GM12892 (cell line): ENCODE measurements at places on chromosomes 5 and 9.

DNA sequence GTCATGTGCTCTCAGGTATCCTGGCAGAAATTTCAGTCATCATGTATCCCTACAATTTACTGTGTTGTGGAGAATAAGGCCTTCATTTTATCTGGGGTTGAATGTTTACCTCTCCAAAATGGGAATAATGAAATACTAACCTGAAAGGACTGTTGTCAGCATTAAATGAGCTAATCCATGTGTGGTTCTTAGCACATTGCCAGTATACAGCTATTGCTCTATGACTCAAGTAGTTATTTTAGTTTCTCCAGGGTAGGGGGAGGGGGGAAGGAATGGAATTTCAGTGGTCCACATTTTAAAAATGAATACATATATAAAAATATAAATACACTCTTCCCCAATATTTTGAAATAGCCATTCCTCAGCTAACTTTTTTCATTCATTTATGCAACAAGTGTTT, 3.5 kb downstream of the PAM start:
- DNase-seq, result no peak

- no peak for DNase-seq
Measured at GRCh38 chr9:131543141-131543540, 2.2 kb upstream of the PRRT1B start.

DNA sequence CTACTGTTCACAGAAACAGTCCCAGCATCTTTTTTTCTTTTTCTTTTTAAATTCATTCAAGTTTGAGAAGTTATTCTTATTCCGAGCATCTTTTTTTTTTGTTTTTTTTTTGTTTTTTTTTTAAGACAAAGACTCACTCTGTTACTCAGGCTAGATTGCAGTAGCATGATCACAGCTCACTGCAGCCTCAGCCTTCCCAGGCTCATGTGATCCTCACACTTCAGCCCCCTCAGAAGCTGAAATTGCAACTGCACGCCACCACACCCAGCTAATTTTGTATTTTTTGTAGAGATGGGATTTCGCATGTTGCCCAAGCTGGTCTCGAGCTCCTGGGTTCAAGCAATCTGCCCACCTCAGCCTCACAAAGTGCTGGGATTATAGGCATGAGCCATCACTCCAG, 36.4 kb upstream of the CHD1 start:
- DNase-seq, result no peak

DNA sequence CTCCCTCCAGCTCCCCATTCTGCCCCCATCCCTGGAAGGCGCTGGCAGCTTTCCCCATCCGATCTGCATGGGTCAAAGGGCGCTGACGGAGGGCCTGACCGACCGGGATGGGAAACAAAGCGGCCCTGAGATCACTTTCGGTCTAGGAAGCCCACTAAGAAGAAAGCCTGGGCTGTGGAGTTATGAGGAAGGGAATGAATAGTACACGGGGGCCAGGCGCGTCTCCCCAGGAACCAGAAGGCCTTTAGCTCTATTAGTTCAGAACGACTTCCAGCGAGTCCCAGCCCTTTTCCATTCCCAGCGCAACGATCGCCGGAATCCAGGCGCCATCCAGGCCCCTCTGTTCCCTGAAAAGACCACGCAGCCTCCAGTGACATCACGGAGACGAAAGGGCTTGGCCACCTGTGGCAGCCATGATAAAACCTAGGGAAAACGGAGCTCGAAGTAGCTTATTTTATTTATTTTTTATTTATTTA, 70.1 kb upstream of the CCDC180 start:
- DNase-seq, result no peak

GRCh38 chr9:70442328-70442848, 27.9 kb upstream of the KLF9 start:
- no peak for DNase-seq

- no peak for DNase-seq
Measured at GRCh38 chr5:142748132-142748531, 22.0 kb upstream of the ARHGAP26 start.

GRCh38 chr5:75059912-75060545, 7.7 kb upstream of the GCNT4 start:
- no peak for DNase-seq

DNA sequence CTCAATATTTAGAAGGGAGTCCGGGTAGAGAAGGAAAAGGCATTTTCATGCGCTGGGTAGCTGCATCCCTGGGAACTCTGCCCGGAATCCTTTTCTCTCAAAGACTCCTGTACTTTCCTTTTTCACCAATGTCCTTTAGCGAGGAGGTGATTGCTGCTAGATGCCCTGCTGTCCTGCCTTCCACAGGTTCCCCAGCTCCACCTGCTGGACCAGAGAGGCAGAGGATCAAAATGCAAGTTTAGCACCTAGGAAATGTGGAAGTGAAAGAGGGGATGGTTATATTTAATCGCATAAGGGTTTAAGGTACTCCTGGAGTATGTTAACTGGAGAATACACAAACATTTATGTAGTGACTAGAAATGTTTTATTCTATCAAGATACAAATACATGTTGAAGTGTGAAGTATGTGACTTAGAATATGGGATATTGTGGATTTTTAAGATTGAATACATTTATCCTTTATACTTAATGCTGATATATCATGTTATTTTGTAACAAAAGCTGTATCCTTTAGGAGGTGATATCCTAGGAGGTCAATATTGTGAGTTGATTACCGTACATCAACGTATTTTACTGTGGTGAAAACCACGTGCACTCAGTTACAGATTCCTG, 145.7 kb downstream of the ARHGAP26 start:
- no peak for DNase-seq

GRCh38 chr5:134236318-134236717, 10.4 kb upstream of the PPP2CA start:
- DNase-seq, result no peak

DNA sequence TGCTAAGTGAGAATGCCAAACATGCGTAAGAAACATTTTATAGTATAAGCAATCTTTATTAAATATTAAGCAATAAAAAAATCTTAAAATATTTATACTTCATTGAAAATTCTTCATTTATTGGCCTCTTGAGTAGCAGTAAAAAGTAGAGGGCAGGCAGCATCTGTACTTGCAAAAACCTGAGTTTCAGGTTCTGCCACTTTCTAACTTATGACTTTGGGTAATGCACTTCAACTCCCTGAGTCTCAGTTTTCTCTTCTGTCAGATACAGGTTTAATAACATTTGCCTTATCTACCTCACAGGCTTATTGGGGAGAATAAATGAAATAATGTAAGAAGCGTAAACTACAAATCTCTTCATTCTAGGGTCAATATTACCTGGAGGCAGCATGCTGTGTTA, 19.8 kb upstream of the MCTP1 start:
- DNase-seq, result no peak

DNA sequence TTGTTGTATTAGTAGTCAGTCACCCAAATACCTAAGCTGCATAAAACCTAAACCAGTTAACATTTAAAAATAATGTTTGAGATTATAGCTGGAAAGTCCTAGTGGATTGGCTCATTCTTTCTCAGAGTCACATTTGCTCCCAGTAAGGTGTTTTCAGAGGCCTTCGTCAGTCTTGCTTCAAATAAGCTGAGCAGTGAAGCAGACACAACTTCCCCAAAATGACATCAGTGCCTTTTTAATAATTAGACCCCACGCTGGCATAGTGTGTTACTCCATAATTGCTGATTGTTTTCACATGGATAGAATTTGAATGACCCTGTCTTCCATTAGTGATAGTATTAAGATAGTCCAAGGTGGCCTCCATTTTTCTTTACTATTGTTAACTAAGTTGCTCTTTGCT, 245.8 kb downstream of the PJA2 start:
- no peak for DNase-seq

DNA sequence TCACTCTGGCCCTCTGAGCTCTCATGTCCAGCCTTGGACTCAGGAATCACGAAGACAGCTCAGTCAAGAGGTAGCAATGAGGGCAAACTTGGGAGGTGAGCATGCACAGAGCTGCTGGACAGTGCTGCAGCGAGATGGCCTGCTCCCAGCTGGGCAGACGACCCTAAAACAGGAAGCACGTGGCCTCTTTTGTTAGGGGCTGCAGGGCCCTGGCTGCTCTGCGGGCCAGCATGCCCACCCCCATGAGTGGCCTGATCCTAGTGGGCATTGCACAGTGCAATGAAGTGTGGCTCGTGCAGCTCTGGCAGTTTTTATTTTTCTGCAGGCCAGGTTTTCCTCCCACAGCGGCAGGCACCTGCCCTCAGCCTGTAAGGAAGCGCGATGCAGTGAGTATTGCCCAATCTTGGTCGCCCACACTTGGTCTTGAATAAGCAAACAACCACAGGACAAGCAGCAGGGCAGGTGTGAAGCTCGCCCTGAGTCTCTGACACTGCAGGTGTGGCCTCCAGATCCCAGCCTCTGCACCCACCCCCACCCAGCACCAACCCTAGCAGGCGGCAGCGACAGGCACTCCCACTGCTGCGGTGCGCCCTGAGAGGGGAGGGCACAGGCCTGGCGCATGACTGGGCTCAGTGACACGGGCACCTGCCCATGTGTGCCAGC, 60.8 kb downstream of the SEMA4D start:
- DNase-seq, result no peak

GRCh38 chr5:171868236-171868635, 82.6 kb downstream of the SMIM23 start:
- no peak for DNase-seq

DNA sequence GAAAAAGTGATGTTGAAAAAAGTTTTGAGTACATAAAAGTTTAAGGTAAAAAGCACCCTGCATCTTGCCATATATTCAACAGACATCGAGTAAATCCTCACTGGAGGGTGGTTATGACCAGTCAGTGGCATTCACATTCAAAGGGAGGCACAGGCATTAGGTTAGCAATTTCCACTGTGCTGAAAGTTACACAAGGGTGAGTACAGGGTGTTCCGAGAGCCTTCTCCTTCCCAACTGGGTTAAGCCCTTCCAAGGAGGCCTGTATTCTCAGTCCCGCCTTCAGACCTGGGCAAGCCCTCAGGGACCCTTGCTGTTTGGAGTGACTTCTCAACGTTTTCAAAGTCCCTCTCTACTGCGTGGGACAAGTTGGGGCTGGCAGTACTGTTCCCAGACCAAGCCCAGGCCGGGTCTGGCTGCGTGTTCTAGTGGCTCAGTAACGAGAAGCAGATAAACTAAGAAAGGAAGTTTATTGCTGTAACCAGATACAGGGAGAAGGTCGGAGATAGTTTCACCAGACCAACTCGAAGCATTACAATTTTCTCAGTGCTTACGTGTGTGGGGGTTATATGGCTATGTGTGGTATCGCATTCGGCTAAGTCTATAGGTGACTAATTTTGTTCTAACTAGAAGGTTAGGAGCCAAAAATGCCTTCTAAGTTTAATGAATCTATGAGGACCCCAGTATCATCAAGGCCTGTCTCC, 13.0 kb upstream of the SETX start:
- DNase-seq, result no peak

GRCh38 chr5:171911152-171911551, 95.3 kb downstream of the FBXW11 start:
- DNase-seq, result no peak

DNA sequence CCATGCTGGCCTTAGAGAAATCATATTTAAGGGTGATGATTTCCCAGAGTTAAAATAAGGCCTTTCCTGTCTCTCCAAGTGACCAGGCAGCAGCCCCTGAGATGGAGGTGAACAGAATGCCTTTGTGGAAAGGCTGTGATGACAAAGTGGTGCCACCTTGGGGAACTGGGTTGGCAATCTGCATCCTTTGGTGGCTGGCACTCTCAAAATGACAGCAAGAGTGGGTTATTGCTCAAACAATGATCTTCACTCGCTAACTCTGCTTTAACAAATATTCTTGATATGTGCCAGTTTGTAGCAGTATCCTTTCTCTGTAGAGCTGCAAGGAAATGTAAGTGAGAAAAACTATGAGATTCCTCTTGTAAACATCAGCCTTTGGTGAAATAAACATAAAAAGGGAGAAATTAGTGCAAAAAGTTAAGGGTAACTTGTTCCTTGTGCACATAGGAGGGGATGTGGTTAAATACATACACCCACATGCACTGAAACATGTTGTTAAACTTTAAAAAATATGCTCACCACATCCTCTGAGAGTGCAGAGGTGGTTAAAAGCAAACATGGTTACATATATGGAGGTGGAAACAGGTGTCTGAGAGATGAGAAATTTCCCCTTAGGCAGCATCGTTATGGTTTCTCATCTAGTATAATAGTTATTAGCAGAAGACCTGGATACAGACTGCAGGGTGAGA, 373.4 kb upstream of the CTNND2 start:
- no peak for DNase-seq

GRCh38 chr5:90534922-90535321, 5.5 kb upstream of the LYSMD3 start:
- DNase-seq, result no peak

DNA sequence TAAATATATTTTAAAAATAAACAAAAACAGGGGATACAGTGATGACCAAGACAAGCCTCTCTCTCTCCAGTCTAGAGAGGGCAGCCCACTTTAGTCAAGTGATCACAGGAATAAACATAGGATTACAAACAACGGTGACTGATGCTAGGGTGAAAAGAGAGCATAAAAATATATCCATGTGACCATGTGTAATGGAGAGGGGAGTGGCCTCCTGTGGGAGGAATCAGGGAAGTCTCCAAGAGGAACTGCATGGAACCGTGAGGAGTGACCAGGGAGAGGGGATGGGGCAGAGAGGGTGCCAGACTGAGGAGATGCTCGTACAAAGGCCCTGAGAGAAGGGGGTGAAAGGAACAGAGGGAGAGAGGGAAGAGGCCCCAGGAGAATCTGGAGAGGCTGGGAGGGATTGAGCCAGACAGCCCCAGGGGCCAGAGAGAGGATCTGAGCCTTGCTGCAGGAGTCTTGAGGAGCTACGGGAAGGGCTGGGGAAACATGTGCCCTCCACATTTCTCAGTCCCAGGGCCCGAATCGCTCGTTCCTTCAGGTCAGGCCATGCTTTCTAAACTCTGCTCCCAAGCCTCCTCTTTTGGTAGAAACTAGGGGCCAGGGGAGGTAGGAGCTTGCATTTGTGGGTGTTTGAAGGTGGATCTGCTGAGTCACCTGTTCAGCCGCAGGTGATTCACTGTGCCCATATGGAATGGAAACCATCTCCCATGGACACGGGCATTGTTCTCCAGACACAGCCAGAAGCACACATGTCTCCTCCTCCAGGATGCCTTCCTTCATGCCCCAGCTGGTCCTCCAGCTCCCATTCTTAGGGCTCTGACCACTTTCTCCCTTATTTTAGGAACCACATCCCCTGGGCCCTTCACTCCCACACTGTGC, 63.8 kb downstream of the PAX5 start:
- DNase-seq, result no peak

- no peak for DNase-seq
Measured at GRCh38 chr5:56269216-56269927, 36.2 kb upstream of the ANKRD55 start.

GRCh38 chr5:61120534-61120933, 41.7 kb downstream of the SMIM15 start:
- DNase-seq, result no peak
